ENCODE measurements at places on chromosomes 3 and 15.

GRCh38 chr3:35592589-35593295 lies 46.6 kb upstream of the ARPP21 start:
- no peak for DNase-seq

- no peak for DNase-seq
Measured at GRCh38 chr3:157248590-157249422, 88.9 kb upstream of the CCNL1 start.

- DNase-seq, result no peak
Measured at GRCh38 chr3:184982076-184982475, 170.1 kb downstream of the VPS8 start.

GRCh38 chr3:42660131-42660715 lies 6.7 kb downstream of the ZBTB47 start:
- no peak for DNase-seq

- DNase-seq, result no peak
Measured at GRCh38 chr3:63974451-63974850, 48.8 kb downstream of the PSMD6 start.

- no peak for DNase-seq
Measured at GRCh38 chr3:69490971-69491370, 105.1 kb upstream of the FRMD4B start.

- DNase-seq, result no peak
Measured at GRCh38 chr3:179971280-179971679, 65.5 kb downstream of the PEX5L start.

DNA sequence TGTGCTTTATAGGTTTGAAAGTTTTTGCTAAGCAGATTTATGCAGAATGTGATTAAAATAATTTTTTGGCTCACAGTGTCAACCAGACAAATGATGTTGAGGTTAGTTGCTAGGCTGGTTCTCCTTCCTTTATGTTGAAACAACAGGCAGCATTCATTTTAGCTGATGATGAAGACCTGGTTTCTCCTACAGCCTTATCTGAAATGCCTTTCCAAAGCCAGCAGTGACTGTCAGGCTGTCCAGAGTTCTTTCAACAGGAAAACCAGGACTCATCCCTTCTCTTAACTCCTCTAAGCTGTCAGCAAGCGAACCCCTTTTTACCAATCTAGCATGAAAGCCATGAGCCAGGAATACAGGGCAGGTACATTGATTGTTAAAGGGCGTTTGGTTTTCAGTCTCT lies 84.1 kb downstream of the ZNF609 start:
- DNase-seq, result no peak

GRCh38 chr3:48532977-48533337 lies 23.6 kb downstream of the PFKFB4 start:
- no peak for DNase-seq

DNA sequence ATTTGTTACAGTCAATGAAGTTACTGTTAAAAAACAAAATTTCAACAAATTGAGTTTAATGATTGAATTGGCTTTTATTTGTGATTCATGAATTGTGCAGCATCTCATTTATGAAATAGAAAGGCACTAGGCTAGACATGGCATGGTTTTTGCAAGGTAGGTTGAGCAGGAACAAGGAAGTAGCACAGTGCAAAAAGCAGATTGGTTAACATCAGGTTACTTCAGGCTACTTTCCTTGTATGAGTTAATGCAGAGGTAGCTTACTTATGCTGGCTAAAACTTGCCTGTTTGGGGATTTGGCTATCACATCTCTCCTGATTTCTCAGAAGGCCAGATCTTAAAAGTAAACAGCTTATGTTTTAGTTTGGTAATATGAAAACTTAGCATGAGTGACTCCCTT lies 23.0 kb upstream of the SV2B start:
- DNase-seq, result no peak

DNA sequence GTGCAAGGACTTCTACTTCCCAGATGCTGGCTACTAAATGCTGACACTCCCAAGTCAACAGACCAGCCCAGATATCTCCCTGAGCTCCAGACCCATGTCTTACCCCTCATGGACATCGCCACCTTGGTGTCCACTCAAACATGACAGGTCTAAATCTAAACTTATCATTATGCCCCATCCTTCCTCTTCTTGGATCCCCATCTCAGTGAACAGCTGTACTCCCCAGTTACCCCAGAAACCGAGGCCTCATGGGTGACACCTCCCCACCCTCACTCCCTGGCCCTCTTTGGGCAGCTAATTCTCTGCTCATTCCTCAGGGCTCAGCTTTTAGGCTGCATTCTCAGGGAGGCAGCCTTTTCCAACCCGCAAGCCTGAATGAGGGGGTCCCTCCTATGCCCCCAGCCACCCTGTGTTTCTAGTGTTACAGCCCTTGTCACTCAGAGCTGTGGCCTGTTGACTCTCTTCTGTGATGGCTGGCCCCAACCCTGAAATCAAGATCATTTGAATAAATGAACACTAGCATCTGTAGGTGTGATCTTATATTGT lies 5.4 kb downstream of the EHD4 start:
- no peak for DNase-seq

DNA sequence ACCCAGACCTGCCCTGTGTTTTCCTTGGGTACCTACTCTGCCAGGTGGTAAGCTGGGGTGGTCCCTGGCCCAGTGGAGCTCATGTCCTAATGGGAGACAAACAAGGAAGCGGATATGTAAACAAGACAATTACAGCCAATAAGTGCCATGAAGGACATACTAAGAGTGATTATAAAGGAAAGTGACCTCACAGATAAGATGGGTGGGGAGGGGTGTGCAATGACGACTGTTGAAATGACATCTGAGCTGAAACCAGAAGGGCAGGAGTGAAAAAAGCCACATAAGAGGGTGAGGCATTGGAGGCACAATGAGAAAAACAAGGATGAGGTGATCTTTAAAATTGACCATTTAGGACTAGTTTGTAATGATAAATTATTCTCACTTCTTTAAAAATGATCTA lies 336.2 kb upstream of the IL12A start:
- DNase-seq, result no peak

GRCh38 chr15:41919201-41919820 lies 25.5 kb upstream of the SPTBN5 start:
- DNase-seq, result no peak

GRCh38 chr3:58574682-58575081 lies 2.5 kb downstream of the FAM107A start:
- DNase-seq, result no peak

DNA sequence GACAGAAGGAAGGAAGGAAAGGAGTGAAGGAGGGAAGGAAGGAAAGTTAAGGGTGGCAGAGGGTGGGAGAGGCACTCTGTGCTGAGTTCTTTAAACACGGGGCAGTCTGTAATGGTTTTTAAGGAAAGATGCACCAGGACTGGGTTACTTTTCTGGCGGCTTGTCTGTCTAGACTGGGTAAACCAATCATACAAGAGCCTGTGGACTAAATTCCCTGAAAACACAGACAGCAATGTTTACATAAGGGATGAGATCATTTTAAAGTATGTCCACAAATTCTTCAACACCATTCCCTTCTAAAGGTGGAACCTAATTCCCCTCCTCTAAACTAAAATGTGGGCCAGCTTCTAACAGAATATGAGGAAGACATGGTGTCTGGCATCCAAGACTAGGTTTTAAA lies 235.5 kb upstream of the IGF1R start:
- DNase-seq, result no peak

Data from activated T-helper 1 cell treated with Interleukin-2 at 50 U/mL for 16 hours (primary cell).